Dermis lymphatic vessel endothelial cell (primary cell): ENCODE measurements at places on chromosomes 3 and 15. TPM values are rescaled to one million over a fixed set of nuclear protein-coding genes. Genes with fewer than 3 reads are reported as not detected.

GOLGA8R gene
- 0.33 and 0.60 TPM in 2 replicates for total RNA-seq

WDR49 gene
- 0.11 and 0.17 TPM in 2 replicates for total RNA-seq

GABRR3 gene
- total RNA-seq = not detected in 2 replicates

CTSH gene
- total RNA-seq = 74.9 and 95.2 TPM in 2 replicates

RSL24D1 gene
- 67.9 and 98.2 TPM in 2 replicates for total RNA-seq

SCAANT1 gene
- not detected in 2 replicates for total RNA-seq

MLH1 gene
- 25.7 and 28.8 TPM in 2 replicates for total RNA-seq

TJP1 gene
- total RNA-seq = 104 and 121 TPM in 2 replicates

RBMS3 gene
- 33.1 and 37.3 TPM in 2 replicates for total RNA-seq

C2CD4A gene
- 1.4 and 2.3 TPM in 2 replicates for total RNA-seq

BFSP2 gene
- total RNA-seq = not detected in 2 replicates
